ENCODE measurements at places on chromosomes 1 and 21. TPM values are rescaled to one million over a fixed set of nuclear protein-coding genes. Genes with fewer than 3 reads are reported as not detected.
A peak's percentile ranks its signal among the peaks of the same experiment; 100 is the strongest.

DNA sequence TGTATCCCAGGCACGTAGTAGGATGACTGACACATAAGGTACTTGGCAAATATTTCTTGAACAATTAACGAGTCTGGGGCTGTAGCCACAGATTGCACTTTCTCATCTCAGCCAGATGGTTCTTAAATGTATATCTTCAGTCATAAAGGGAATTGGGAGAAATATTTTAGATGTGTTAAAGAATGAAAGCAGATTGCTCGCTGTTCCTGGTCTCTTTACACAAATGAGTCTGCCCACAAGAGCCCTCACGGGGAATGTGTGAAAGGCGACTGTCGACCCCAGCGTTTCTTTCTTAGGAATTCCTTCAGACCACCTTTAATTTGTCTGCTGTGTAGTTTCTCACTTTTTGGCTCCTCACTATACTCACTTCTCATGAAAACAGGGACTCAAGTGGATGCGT is 725 bp downstream of the MT1HL1 start:
- DNase-seq = no peak

Gene NUP133
- total RNA-seq = 28.1 TPM

- DNase-seq = no peak
These were observed 17.5 kb downstream of the ZMYM4 start for GRCh38 chr1:35285771-35286606.

Gene PRELP
- total RNA-seq = not detected

DNA sequence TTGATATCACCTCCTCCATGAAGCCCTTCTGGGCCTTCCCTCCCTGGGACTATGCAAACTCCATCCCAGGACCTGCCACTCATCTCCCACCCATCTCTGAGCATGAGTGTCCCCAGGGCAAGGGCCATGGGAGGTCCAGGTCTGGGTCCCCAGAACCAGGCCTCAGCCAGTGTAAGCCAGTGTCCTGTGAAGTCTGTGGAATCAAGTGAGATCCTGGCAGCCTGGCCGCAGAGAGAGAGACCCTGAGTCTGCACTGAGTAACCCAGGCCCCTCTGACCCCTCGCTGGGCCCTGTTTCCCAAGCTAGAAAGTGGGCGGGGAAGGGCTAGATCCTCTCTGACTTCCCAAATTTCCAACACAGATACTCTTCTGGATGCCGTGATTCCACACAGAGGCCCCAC is 132.7 kb downstream of the DMRTB1 start:
- DNase-seq = no peak

DNA sequence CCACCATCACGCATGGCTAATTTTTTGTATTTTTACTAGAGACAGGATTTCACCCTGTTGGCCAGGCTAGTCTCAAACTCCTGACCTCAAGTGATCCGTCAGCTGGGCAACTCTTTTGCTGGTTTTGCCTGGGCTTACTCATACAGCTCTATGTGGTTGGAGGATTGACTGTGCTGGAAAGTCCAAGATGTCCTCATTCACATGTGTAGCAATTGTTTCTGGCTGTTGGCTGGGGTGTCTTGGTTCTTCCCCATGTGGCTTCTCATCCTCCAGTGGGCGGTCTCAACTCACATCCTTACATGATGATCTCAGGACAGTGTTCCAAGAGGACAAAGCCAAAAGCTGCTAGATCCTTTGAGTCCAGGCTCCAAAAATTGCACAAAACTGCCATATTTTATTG is 53.3 kb downstream of the TEX35 start:
- no peak for DNase-seq

DNA sequence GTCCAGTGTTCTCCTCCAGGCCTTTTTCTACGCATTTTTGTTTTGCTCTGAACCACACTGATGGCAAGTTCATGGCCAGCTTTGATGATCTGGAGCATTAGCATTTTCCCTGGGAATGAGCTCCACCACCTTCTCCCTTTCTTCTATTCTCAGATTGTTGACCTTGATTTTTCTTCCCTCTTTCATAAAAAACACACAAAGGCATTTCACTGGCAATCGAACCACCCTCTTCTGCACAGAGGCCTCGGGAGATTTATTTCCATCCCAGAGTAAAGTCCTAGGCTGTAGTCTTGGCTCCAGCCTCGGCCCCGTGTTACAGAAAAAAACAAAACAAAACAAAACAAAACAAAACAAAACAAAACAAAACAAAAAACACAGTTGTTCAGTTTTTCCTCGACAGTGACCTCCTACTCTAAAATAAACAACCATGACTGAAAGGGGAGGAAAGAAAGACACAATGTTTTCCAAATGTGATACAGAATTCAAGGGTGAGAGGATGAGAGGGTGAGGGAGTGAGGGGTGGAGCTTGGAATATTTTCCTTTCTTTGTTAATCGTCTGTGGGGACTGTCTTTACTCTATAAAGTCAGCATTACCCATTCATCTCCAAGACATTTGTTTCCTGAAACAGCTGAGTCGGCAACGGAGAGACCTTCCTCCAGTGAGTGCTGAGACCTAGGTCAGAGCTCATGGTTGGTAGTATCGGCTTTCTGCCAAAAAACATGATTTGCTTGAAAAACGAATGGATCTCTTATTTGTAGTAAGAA is 29.8 kb upstream of the RNF186 start:
- no peak for DNase-seq

Gene SYNC
- total RNA-seq = 50.0 TPM

GRCh38 chr1:2561446-2561845 is 5.3 kb downstream of the TNFRSF14 start:
- no peak for DNase-seq

Gene ASPM
- total RNA-seq = 36.6 TPM

DNA sequence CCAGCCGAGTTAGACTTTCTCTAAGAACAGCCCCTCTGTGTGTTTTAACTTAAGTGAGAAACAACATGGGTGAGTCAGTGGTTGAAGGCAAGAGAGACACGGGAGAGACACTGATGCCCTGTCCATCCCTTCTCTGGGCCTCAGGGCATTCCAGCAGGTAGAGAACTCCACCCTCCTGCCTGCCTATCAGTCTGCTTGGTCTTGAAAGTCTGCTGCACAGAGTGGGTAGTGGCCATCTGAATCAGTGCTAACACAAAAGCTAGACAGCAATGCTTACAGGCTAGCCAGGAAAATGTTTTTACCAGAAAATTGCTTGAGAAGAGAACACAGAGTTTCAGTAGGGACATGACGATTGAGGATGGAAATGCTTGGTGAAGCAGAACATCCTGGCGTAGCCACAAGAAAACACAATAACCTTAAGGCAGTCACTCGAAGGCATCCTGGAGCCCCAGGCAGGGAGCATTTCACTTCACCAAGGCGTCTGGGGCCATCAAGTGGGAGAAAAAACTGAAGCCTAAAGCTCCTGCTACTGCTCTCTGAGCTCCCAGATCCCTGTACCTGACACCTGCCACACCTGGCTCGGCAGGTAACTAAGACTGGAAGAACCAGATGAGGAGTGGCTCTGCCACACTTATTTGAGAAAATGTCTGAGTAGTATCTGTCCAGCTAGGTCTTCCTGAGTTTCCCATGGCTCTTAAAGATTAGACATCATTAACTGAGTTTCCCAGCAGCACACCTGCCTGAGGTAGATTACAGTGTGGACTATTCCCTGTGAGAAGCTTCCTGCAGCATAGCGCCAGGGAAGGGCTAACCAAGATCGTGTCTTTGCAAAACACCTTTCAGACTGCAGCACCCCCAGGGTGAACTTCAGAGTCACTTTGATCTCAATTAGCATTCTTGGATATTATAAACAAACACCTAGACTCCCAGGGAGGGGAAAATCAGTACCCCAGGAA is 18.1 kb upstream of the LBR start:
- no peak for DNase-seq

Gene VWA5B1
- not detected for total RNA-seq

DNA sequence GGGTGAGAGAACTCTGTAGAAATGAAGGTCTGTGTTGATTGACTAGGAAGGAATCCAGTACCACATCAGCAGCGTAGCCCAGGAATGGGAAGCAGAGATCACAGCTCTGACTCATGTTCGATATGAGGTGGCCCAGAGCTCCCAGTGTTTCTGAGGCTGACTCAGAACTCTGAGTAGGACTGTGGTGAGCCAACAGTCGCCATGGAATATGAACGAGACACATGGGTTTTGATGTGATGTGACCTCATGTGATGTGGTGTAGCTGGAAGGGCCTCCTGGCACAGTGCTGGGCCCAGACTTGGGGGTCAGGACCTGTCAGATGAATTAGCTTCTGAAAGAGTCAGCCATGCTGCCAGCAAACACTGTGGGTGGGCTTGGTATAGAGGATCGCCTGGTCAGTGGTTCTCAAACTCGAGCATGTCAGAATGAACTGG is 237.0 kb downstream of the MRPL39 start:
- DNase-seq = peak; percentile 93

Gene C4BPA
- not detected for total RNA-seq

Gene SGIP1
- total RNA-seq = not detected

DNA sequence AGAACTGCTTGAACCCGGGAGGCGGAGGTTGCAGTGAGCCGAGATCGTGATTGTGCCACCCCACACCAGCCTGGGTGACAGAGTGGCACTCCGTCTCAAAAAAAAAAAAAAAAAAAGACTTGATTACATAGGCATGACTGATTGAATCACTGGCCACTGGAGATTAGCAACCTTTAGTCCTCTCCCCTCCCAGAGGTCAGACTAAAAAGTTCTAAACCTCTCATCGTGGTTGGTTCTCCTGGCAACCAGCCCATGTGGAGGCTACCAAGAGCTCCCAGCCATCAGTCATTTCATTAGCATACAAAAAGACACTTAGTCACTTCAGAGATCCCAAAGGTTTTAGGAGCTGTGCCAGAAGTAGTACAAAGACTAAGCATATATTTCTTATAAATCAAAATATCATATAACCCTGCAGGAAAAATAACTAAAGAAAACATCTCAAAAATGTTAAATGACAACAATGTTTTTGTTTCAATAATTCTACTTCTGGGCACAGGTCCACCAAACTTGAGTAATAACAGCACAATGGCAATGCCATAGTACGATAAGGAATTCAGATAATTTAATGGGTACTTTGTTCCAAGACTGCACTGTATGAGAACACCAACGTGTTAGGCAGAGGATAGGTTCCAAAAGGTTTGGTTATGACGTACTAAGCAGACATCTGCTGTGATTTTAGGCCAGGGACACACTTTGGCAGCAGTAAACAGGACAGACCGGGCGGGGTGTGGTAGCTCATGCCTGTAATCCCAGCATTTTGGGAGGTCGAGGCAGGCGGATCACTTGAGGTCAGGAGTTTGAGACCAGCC is 18.1 kb downstream of the USP48 start:
- DNase-seq = peak; percentile 95

DNA sequence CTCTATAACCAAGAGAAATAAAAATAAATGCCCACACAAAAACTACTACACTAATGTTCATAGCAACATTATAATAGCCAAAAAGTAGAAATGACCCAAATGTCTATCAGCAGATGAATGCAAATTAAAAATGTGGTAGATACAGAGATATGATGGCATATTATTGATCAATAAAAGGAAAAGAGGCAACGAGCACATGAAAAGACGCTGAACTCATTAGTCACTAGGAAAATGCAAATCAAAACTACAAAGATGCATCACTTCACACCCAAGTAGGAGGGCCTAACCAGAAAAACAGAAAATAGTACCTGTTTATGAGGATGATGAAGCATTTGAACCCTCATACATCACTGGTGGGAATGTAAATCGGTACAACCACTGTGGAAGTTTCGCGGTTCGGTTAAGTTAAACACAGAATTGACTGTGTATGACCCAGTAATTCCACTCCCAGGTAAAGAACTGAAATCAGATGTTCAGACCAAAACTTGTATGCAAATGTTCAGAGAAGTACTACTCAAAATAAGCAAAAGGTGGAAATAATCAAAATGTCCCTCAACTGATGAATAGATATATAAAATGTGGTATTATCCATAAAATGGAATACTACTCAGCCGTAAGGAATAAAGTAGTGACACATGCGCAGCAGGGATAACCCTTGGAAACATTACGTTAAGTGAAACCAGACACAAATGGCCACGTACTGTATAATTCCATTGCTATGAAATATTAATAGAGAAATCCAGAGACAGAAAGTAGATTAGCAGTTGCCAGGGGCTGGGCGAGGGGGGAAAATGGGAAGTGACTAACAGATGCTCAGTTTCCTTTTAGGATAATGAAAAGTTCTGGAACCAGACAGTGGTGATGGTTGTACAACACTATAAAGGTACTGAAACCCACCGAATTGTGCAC is 3.1 kb downstream of the USP48 start:
- DNase-seq = no peak

Gene BARHL2
- not detected for total RNA-seq

DNA sequence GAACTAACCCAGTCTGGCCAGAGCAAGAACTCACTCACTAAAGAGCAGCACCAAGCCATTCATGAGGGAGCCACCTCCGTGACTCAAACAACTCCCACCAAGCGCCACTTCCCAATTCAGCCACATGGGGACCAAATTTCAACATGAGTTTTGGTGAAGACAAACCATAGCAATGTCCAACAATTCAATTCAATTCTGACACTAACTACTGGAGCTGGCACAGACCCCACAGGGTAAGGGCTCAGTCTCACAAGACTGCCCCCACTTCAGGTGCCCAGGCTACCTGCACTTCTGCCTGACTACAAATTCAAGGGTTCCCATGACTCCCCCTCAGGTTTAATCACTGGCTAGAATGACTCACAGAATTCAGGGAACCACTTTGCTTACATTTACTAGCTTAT is 48.8 kb upstream of the RAP1A start:
- DNase-seq = peak; percentile 9

GRCh38 chr1:6002714-6003501 is 10.7 kb upstream of the NPHP4 start:
- no peak for DNase-seq
